ENCODE measurements at places on chromosomes 2 and 18.
A peak's percentile ranks its signal among the peaks of the same experiment; 100 is the strongest.

DNA sequence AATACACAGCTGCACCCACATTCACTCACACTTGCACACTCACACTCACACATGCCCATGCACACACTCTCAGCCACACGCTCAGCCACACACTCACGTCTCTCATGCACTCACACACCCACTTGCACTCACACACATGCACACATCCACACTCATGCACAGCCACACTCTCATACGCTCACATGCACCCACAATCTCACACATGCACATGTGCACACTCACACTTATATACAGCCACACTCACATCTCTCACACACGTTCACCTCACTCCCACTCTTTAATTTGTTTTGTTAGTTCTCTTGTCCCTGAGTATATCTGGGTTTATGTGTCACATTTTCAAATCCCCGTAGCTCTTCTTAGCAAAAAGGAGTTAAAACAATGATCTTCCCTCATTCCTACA, 114.9 kb downstream of the LRATD1 start:
- no peaks in the 10 kb centered on the region for H3K36me3 ChIP-seq
- no peak overlapping the region for H3K4me3 ChIP-seq
- no peak for DNase-seq
- H3K4me1 ChIP-seq, result peaks cover 33% of the 10 kb centered on the region
- no peaks in the 10 kb centered on the region for H3K27me3 ChIP-seq

DNA sequence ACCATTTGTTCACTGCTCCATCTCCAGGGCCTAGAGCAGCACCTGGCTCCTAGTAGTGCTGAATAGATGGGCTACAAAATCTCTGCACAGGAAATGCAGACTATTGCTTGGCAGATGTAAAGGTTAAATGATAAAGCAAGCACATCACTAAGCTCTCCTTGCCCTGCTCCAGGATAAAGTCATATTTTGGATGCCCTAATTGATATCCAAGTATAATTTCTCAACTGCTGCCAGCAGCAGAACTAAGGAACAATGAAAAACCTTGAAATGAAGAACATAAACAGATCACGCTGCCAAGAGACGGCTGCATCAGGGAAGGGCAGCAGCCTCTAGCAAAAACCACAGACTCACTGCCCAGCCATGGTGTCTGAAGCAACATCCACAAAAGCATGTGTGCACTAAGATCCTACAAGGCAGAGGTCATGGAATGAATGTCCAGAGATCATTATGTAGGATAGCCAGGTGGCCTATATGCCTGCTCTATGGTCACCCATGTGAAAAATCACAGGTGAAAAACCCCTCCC, 134.7 kb downstream of the TMEM163 start:
- no peaks in the 10 kb centered on the region for H3K27me3 ChIP-seq
- no peak overlapping the region for H3K27ac ChIP-seq
- H3K4me3 ChIP-seq, result no peak overlapping the region
- no peaks in the 10 kb centered on the region for H3K4me1 ChIP-seq
- no peaks in the 10 kb centered on the region for H3K36me3 ChIP-seq

DNA sequence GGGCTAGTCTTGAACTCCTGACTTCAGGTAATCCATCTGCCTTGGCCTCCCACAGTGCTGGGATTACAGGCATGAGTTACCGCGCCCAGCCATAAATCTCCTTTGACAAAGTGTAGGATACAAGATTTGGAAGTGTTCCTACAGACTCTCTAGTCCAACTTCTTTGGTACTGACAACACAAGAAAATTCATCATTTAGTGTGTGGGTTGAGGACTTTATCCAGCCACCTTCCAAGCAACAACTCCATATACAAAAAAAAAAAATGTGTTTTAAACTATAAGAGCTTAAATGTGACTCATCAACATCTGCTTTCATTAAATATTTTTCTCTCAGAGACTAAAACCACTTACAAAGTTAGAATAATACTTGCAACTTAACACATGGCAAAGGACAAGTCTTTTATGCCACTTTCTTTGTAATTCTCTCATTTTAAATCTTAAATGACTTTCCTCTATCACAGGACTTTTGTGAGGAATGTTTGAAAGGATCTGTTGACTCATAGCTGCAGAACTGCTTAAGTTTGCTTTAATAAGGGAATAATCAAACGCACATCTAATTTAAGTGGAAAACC, 46.2 kb upstream of the ITGAV start:
- peak; percentile 38 for DNase-seq
- no peaks in the 10 kb centered on the region for H3K36me3 ChIP-seq
- H3K27me3 ChIP-seq, result no peaks in the 10 kb centered on the region
- peak overlapping the region; percentile 30 for H3K4me3 ChIP-seq
- peaks cover 29% of the 10 kb centered on the region for H3K4me1 ChIP-seq
- peak overlapping the region; percentile 95 for H3K27ac ChIP-seq

- DNase-seq, result no peak
- H3K27me3 ChIP-seq, result peaks cover 18% of the 10 kb centered on the region
- no peaks in the 10 kb centered on the region for H3K36me3 ChIP-seq
- no peaks in the 10 kb centered on the region for H3K4me1 ChIP-seq
- no peak overlapping the region for H3K27ac ChIP-seq
Measured at GRCh38 chr2:65864619-65865018, 432.2 kb upstream of the SPRED2 start.

- no peaks in the 10 kb centered on the region for H3K36me3 ChIP-seq
- no peaks in the 10 kb centered on the region for H3K4me1 ChIP-seq
- H3K27me3 ChIP-seq, result no peaks in the 10 kb centered on the region
- no peak for DNase-seq
Measured at GRCh38 chr18:41602034-41602433, 353.0 kb upstream of the PIK3C3 start.

- no peaks in the 10 kb centered on the region for H3K36me3 ChIP-seq
- no peak overlapping the region for H3K4me3 ChIP-seq
- no peak for DNase-seq
Measured at GRCh38 chr2:239394978-239395377, 5.8 kb downstream of the HDAC4 start.

DNA sequence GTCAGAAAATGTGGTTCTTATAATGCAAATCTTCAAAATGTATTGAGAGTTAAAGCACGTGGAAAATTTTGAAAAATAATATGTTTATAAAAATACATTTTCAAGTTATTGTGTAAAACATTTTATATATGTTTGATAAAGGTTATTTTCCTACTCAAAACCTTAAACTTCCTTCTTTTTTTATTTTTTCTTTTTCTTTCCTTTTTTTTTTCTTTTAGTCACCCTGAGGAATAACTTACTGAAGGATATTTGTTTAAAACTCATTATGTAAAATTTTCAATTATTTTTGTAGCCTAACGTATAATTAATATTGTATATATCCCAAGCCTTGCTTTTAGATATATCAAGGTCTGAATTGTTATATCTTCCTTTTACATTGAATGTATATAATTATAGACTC, 346.8 kb upstream of the GYPC start:
- DNase-seq, result no peak
- H3K4me1 ChIP-seq, result no peaks in the 10 kb centered on the region
- H3K27me3 ChIP-seq, result no peaks in the 10 kb centered on the region
- no peak overlapping the region for H3K4me3 ChIP-seq
- no peaks in the 10 kb centered on the region for H3K36me3 ChIP-seq
- no peak overlapping the region for H3K27ac ChIP-seq

DNA sequence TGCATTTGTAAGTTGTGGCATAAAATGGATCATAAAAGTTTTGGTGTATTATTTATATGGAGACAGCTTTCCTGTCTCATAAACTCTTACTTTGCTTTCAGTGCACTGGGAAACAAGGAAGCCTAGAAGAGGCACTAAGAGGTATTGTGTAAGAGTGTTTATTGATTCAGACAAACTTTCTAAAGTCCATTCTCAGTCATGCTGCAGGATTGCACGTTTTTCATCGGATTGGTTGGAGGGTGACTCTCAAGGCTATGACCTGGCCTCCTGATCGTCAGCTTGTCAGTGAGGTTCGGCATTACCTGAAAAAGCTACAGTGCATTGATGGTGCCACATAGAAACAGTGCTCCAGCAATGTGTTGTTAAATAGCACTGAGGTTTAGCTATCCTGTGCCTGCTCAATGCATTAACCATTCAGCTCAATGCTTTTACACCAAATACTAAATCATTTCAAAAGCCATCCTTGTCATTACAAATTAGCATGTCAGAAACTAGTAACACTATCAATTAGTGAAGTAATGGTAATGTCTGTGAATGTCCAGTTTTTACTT, 545.5 kb downstream of the CBLN2 start:
- no peaks in the 10 kb centered on the region for H3K27me3 ChIP-seq
- H3K4me1 ChIP-seq, result no peaks in the 10 kb centered on the region
- DNase-seq, result no peak
- H3K27ac ChIP-seq, result no peak overlapping the region
- H3K4me3 ChIP-seq, result no peak overlapping the region

- peak; percentile 85 for DNase-seq
- H3K4me3 ChIP-seq, result peak overlapping the region; percentile 54
- no peaks in the 10 kb centered on the region for H3K36me3 ChIP-seq
- H3K4me1 ChIP-seq, result no peaks in the 10 kb centered on the region
Measured at GRCh38 chr2:241540771-241541561, 17.6 kb upstream of the BOK start.

GRCh38 chr2:44200011-44200410, 31.3 kb downstream of the PPM1B start:
- no peak for DNase-seq
- no peaks in the 10 kb centered on the region for H3K27me3 ChIP-seq
- H3K36me3 ChIP-seq, result peaks cover 17% of the 10 kb centered on the region
- no peaks in the 10 kb centered on the region for H3K4me1 ChIP-seq

DNA sequence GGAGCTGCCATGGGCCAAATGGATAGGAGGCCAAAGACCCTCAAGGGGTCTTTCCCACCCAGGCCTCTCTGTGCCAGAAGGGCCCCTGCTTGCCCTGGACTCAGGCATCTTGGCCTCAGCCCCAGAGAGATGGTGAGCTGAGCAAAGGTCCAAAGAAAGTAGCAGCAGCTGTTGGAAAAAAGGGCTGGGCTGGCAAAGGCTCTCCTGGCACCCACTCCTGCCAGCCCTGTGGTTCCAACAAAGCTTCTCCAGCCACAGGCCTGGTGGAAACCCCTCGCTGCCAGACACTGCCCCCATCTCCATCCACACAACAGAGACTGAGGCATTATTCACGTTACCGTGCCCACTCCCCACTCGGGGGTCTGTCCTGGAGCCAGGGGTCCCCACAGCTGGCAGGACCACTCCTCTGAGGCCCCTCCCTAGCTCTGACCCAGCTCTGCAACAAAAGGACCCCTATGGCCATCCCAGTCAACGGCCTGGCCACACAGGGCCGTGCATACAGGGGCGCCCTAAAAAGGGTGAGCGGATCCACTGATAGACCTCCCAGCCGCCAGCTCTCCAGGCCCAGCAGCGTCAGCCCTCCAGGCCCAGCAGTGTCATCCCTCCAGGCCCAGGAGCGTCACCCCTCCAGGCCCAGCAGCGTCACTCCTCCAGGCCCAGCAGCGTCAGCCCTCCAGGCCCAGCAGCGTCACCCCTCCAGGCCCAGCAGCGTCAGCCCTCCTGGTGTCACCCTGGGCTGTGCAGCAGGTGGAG, 10.1 kb downstream of the BIN1 start:
- H3K4me1 ChIP-seq, result peaks cover 64% of the 10 kb centered on the region
- no peak overlapping the region for H3K27ac ChIP-seq
- H3K4me3 ChIP-seq, result no peak overlapping the region
- DNase-seq, result no peak
- no peaks in the 10 kb centered on the region for H3K27me3 ChIP-seq
- H3K36me3 ChIP-seq, result no peaks in the 10 kb centered on the region

DNA sequence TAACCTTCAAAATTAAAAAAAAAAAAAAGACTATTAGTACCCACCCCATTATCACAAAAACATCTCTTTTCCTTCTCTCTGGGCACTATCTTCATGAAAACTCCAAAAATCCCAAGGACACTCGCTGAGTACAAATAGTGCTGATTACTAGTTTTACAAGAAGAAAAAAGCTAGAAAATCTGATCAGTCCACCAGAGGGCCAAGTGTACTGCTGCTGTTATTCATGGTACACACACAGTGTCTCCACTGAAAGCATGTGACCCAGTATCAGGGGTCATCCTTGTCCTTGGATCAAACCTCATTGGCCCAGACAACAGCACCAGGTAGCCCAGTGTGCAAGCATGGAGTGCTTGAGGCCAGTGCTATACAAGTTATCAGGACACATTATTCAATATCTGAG, 382.7 kb upstream of the KLHL29 start:
- no peak for DNase-seq
- no peaks in the 10 kb centered on the region for H3K4me1 ChIP-seq
- H3K4me3 ChIP-seq, result no peak overlapping the region
- H3K27ac ChIP-seq, result no peak overlapping the region
- no peaks in the 10 kb centered on the region for H3K27me3 ChIP-seq

DNA sequence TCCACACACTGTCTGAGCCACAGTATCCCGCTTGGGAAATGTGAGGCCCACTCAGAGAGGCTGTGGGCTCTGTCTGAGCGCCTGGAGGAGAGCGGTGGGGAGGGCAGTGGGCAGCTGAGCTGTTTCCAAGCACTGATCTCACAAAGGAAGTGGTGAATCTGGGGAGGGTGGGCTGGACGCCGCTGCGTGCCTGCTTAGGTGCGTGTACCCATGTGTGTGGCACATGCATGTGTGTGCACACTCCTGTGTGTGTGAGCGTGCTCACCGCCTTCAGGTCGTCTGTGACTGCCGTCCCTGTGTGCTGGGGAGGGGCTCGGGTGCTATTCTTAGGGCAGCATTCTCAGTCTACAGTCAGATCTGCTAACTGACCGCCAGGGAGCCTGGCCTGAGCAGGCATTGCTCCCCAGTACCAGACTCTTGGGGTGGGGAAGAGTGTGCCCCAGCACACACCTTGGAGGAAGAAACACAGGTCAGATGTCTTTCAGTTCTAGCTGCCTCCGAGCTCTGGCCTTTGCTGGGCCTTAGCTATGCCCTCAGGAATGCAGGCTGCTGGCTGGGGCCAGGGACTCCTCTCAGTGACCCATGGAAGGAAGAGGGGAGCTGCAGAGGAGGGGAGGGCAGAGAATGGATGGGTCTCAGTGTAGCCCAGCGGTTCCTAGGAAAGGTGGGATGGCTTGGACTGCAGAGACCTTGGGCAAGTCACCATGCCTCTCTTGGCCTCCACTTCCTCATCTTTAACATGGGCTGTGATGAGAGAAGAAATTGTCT, 31.4 kb downstream of the KCNIP3 start:
- H3K36me3 ChIP-seq, result no peaks in the 10 kb centered on the region
- no peak for DNase-seq
- no peak overlapping the region for H3K4me3 ChIP-seq

DNA sequence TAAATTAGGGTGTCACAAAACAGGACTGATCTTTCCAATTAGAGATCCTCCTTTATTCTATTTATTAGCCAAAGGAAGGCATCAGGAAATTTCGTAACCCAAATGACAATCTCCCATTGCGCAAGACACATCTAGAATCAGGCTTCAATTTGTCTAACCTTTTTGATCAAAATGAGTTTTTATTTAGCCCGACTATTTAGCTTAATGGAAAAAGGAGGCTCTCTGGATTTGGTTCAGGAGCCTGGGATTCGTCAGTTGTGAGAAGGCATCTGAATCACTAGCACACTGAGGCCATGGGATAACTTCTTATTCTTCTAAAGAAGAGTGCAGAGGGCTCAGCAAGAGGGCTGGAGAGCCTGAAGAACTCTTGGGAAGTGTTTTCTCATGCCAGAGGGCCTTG, 332.1 kb upstream of the ETAA1 start:
- DNase-seq, result no peak
- no peaks in the 10 kb centered on the region for H3K36me3 ChIP-seq
- H3K27me3 ChIP-seq, result no peaks in the 10 kb centered on the region
- no peak overlapping the region for H3K27ac ChIP-seq
- no peaks in the 10 kb centered on the region for H3K4me1 ChIP-seq
- no peak overlapping the region for H3K4me3 ChIP-seq

All from PC-9 (cell line).